K562 (cell line): ENCODE measurements at places on chromosomes 4 and X. TPM values are rescaled to one million over a fixed set of nuclear protein-coding genes. Genes with fewer than 3 reads are reported as not detected.

GRCh38 chrX:111917591-111917990 lies 41.6 kb downstream of the TRPC5OS start:
- DNase-seq = no peak

DNA sequence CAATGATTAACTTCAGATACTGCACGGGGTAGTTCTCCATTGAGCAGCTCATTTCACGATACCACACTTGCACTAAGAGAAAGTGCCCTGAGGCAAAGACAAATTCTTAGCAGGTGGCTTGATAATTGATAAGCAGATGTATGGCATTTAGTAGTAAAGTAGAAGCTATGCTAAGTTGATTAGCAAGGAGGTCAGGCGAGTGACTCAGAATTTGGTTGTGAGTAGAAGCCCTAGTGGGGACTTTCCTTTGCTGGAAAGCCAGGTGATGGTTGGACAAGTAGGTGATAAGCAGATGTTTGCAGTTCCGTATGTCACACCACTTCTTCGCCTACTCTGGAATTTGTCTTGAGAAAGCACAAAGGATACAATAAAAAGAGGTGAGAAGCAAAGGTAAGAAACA lies 58.7 kb downstream of the TLL1 start:
- no peak for DNase-seq

LETM1 gene
- 67.7 and 72.0 TPM in 2 replicates for polyA plus RNA-seq

PLAC1 gene
- polyA plus RNA-seq = 0.82 and 1.6 TPM in 2 replicates
